AG09319 (cell line): ENCODE measurements at places on chromosomes 2 and 18.

- no peak for DNase-seq
Observed at GRCh38 chr2:15750433-15750814, 158.8 kb downstream of the DDX1 start.

- DNase-seq = no peak
Observed at GRCh38 chr2:45554073-45554741, 56.9 kb downstream of the SRBD1 start.

DNA sequence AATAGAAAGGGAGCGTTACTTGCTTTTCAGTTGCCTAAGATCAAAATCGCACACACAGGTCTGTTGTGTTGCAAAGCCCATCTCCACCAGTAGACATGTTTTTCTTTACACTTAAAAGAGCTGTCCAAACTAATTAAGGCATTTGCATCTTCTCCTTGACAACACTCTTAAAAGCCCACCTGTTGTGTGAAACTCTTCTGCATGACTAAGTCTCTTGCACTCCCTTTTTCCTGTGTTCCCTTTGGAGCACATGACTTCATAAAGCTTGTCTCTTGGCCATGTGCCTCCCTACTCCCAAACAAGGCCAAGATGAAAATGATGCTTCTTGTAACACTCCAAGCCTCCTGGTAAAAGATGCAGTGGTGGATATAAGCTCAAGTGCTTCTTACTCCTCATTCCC, 26.1 kb downstream of the PID1 start:
- DNase-seq = no peak

DNA sequence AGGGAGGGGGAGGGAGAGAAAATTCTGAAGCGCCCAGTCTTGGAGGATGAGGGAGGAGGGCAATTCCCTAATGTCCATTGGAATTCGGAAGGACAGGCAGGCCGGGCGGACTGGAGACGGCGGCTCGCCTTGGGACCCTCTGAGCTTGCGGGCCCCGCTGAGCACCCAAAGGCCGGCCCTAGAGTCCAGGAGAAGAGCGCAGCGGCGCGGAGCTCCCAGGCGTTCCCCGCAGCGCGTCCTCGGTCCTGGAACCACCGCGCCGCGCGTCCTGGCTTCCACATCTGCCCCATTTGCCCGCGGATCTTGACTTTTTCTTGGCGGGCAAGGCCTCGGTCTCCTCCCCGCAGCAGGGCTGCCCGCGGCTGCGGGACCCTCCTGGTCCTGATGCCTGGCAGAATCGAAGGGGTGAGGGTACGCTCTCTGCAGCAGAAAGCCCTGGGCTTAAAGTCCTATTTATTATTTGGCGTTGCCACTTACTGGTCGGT, 675 bp upstream of the MLPH start:
- no peak for DNase-seq

DNA sequence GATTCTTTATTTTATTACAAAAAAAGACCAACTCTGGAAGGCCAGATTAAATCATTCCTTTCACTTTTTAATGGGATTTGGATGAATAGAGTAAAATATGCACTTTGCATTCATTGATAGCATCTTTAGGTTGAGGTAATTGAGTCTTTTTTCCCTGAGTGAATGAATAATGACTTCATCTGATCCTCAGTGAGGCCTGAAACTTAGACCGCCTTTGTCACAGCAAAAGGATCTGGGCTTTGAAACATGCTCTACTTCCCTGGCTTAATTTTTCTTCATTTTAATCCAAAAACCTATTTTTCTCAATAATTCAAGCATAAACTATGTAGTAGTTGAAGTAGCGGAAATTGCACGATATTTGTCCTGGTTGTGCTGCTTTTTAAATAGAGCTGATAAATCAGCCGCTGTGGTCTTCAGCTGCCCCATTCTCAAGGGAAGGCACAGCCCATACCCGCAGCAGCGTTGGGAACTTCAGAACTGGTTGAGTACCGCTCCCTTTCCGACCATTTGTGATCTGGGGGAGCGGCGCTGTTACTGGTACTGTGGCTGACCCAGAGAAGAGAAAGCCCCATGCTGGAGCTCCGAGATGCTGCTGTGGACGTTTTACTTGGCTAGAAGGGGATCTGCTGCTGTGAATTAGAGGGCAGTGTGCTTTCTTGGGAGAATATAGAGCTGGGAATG, 145.3 kb upstream of the NFATC1 start:
- DNase-seq = no peak

GRCh38 chr2:222797871-222798270, 63.0 kb upstream of the ACSL3 start:
- DNase-seq = no peak

DNA sequence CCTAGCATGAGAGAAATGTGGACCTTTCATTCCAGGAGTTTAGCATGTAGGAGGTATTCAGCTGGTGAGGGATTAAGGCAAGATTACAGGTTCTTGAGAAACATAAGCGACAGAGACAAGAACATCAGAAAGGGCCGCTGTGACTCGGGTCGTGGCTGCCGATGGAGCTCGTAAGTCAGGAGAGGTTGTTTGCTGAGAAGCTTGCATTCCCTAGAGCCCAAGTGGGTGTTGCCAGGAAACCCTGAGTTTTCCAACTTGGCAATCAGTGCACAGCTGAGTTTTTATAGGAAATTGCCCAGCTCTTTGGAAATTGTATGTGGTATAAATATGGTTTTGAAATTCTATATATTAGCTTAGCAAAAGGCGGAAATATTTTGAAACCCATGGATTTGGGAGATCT, 46.4 kb upstream of the CYP1B1 start:
- DNase-seq = no peak

DNA sequence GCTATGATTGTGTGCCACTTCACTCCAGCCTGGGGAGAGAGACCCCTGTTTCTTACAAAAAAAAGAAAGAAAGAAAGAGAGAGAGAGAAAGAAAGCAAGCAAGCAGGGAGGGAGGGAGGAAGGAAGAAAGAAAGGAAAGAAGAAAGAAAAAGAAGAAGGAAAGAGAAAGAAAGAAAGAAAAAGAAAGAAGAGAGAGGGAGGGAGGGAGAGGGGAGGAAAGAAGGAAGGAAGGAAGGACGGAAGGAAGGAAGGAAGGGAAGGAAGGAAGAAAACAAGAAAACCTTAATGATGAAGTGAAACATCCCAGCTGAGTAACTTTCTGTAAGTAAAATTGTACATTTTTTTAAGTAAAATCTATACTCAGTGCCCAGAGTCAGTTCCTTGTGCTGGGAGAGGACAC, 75.5 kb upstream of the GLS start:
- no peak for DNase-seq

GRCh38 chr18:79356435-79356834, 39.3 kb upstream of the NFATC1 start:
- DNase-seq = no peak

DNA sequence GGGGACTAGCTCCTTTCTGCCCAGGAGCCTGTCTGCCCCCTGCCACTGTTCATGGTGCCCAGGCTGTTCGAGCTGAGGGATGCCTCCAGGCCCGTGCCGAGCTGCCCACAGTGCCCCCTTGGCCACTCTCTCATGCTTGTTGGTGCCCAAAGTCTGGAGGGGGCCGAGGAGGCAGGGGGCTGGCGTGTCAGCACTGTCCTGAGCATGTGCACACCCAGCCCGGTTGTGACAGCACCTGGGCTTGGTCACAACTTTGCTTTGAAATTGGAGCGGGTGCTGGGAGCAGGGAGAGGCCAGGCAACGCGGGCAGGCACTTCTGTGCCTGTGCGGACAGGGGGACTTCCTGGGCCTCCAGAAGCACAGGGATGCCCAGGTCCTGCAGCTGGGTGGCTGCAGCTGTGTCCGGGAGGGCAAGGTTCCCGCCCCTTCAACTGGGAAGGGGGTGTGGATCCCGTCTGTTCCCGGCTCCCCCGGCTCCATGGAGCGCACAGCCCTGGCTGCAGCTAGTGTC, 22.2 kb upstream of the RAPGEF4 start:
- no peak for DNase-seq

- DNase-seq = no peak
Observed at GRCh38 chr2:140353541-140353940, 1573.4 kb upstream of the NXPH2 start.

DNA sequence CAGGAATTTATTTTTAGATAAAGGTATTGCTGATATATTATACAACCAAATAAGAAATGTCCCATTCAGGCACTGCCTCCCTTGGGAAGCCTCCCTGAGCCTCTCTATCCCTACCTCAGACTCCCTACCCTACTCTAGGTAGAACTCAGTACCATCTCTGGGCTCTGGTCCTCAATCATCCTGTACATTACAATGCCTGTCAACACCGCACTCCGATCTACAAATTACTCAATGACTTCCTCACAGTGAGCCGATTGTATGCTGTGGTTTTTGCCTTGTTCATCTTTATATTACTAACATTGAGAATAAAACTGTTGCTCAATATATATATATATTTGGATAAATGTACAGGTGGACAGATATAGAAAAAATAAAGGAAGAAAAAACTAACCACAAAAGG, 207.5 kb downstream of the STK39 start:
- DNase-seq = no peak

DNA sequence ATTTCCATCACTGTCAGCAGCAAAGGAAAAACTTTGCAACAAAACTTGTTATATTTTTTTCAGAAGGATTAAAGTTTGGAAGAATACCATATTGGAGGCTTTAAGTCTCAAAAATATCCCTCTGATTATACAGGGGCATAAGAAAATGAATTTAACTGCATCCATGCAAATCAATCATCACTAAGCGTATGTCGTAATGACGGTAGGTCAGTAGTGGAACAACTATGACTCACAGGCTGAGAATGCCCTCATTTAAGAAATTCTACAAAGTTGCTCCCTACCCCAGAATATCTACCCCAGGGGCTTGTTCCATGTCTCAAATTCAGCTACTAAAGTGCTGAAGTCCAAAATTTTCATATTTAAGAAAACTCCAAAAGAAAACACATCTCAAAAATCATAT, 12.5 kb upstream of the NAB1 start:
- DNase-seq = no peak

DNA sequence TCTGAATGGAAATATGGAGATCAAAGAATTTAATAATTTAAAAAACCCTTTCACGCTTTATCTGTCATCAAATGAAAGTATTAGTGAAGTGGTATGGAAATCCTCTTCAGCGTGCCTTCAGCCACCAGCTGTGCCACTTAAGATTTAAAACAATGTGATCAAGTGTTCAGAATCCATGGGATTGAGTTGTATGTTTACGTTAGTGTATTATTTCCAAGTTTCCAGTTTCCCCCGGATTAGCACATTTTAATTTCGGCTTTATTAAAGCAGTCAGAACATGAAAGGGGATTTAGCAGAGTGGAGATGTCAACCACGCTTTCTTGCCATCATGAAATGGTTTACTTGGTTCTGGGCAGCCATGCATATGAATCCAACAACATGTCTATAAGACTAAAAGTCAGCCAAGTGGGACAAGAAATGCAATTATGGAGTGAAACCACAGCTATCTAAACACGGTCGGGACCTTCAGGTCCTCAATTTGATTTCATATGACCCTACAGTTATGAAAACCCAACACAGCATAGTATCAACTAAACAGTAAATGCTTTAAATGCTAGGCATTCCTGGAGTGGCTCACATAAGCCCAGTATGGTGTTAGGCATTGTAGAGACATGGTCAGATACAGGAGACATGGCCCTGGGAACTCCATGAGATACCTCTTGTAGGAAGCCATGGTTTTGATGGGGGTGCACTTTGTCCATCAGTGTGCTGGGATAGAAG, 224.9 kb upstream of the EPAS1 start:
- DNase-seq = peak; percentile 71

- DNase-seq = no peak
Observed at GRCh38 chr2:10001586-10001985, 41.8 kb upstream of the KLF11 start.

- no peak for DNase-seq
Observed at GRCh38 chr2:216416571-216417307, 4.5 kb downstream of the SMARCAL1 start.
